NK-92 treated with Interleukin-12 subunit alpha and Interleukin-12 subunit beta, amount 100 ng/mL, for 24 hours (cell line): ENCODE measurements at places on chromosomes 2 and 18.

GRCh38 chr18:45521777-45522176, 93.5 kb upstream of the SLC14A2 start:
- DNase-seq: no peak

DNA sequence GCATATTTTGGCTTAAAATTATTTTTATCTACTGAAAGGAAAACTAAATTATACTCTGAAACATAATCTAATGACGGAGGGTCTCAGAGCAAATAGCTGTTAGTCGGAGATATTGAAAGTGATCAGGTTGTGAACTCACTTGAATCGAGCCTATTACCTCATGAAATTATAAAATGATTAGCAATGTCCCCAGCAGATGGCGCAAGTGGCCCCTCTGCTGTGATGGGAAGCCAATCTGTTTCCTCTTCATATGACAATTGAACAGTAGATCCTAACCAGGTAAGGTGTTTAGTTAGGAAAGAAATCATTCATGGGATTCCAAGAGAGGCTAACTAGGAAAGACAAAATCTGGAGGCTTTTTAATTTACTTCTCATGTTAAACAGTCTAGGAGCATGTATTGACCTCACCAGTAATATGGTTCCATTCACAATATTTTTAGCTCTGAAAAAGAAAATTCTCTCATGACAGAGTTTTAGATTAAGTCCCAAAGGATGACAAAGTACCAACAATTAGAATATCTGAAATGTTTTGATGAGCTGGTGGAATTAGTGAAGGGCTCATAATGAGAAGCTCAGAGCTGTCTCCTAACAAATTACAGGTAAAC, 29.9 kb upstream of the MPPE1 start:
- peak; percentile 1 for DNase-seq

GRCh38 chr18:69205925-69206324, 194.8 kb upstream of the DOK6 start:
- DNase-seq: no peak

DNA sequence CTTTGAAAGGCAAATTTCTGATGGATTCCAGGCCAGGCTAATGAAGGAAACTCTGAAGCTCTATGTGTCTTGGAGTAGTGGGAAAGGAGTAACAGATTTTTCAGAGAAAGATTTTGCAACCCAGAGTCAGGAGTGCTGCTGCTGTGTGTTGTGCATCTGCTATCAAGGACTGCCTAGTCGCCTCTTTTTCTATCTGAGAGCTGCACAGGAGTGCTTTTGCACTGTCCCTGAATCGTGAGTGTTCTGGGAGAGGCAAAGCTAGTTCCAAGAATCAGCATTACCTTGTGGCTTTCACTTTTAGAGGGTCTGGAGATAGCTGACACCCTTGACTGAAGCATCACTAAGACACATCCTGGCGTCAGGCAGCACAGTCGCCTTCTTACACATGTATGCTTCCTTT, 336.4 kb downstream of the PARD3B start:
- no peak for DNase-seq
